Activated gamma-delta T cell (primary cell): ENCODE measurements at places on chromosomes 11 and 22.

DNA sequence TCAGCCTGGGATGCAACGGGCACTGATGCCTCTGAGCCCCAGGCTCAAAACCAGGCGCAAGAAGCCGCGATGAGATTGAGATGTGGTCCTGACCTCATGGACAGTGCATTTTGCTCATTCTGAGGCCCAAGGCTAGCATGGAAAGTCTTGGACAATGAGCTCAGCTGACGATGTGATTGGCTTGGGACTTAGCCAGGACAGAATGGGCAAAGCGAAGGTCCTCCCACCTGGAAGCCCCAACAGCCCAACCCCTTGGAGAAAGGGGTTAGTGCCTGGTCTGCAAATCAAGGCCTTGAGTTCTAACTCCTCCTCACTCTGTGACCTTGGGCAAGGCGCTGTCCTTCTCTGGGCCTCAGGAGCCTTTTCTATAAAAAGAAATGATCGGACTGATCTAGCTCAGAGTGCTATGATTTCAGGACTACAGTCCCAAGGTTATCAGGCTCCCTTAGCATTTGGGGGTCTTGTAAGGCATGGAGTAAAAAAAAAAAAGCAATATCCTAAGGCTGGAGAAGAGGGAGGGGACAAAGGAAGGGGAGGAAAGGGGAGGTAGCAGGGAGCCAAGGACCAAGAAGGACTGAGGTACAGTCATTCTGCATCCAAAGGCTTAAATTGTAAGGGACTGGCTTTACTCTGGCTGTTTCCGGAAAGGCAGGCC, 2.7 kb downstream of the SLC43A3 start:
- DNase-seq = no peak

GRCh38 chr11:69245041-69245440, 48.9 kb upstream of the MYEOV start:
- no peak for DNase-seq

DNA sequence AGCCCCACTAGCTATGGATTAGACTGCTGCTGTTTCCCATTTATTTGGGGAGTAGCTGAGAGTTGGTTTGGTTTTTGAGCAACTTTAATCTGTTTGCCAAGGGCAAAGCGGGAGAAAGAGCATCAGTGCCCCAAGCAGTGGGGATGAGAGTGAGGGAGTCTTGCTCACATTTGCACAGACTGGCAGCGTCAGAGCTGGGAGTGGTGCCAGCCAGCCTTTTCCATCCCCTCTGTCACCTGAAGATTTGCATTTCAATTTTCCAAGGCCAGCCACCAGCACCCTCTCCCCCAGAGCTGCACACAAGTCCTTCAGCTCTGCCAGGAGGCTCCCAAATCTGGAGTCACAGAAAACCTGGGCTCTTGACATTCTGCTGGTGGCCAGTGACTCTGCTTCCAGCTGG, 21.0 kb upstream of the UVRAG start:
- DNase-seq = no peak

GRCh38 chr11:64879244-64879900, 951 bp upstream of the EHD1 start:
- no peak for DNase-seq

DNA sequence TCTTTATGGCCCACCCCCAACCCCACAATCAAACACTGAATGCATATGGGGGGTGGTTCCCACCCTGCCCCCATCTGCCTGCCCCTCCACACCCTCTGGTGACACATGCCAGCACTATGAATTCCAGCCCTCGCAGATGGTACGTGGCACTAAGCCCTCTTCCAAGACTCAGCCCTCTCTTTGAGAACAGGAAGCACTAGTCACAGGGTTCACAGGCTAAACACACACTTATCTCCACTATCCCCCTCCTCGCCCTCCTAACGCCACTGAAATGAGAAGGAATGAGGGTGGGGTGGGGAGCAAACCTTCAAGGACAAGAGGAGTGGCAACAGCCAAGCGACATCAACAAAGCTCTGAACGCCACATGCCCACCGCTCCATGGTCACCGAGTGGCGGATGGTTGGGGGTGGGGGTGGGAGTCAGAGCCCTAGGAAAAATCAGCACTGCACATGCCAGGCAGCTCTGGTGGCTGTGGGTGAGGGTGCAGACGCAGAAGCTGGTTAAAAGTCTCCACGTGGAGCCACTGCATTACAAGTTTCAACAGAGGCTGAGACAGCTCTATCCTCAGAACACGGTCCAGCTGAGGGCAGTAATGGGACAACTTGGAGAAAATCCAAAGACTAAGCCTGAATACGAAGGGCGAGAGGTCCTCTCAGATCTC, 33.6 kb downstream of the TMEM184B start:
- DNase-seq = no peak

GRCh38 chr11:78402847-78403246, 14.8 kb downstream of the GAB2 start:
- DNase-seq = no peak

DNA sequence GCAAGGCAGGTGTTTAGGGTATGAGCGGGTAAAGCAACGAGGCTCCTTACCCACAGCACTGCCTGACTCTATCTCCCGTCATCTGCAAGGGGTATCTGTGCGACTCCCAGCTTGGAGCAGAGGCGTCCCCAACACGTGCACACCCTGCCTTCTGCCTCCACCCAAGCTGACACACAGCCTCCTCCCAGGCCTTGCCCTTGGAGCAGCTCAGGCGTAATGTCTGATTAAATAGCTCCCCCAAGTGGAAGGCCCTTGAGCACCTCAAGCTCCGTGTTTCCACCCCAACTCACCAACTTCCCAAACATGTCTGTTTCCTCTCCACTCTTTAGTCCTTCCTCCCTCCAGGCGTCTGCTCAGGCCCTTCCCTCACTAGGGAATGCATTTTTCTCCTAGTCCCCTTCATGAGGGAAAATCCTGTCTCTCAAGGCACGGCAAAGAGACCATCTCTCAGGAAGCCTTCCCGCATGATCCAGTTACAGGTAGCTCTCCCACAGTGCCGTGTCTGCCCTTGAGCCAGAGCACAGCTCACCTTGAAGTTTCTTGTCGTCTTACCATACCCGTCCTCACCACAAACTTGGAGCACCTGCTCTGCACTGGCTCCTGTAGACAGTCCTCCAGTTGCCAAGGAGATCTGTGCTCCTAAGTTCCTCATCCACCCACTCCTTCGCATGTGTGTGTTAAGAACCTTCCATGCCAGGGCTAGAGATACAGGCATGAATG, 15.8 kb downstream of the CYB5R2 start:
- DNase-seq = no peak

DNA sequence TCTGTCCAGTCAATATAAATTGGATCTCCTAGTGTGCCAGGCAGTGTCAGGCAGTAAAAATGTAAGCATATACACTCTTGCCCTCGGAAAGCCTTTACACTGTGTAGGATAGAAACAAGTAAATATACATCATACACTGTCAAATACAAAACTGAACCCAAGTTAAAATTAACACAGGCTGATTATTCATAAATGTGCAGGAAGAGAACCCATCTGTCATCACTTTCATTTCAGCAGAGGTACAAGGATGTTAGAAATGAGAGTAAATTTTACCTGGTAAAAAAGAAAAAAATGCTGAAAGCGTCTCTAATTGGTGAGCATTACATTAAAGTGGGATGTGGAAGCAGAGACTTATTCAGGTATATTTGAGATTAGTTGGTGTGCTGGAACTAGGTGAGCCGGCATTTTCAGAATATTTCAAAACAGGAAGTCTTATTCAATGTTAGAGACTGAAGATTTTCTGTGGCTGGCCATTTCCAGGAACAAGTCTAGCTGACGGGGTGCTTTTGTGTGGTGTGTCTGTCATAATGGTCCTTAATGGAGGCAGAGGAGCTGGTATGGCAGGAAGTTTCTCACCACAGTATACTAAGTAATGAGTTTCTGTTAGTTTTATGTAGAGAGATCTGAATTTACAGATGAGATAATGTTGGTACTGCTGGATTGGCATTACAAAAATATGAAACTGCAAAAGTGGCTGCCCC, 192.6 kb downstream of the CASP12 start:
- no peak for DNase-seq

DNA sequence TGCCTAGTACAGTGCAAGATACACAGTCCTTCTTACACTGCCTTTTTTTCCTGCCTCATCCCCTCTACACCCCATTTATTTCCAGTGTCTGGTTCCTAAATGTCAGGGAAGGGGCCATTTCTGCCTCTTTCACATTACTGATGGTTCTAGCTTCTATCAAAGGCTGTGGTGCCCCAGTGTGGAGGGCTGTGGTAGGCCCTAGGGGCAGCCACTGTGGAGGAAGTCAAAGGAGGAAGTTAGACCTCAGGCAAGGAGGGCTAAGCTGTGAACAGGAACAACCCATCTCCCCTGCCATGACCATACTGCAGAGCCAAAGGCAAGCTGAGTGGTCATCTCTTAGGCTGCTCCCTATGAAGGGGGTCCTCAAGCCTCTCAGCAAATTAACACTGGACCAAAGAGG, 81.9 kb upstream of the CRTAM start:
- DNase-seq = no peak

DNA sequence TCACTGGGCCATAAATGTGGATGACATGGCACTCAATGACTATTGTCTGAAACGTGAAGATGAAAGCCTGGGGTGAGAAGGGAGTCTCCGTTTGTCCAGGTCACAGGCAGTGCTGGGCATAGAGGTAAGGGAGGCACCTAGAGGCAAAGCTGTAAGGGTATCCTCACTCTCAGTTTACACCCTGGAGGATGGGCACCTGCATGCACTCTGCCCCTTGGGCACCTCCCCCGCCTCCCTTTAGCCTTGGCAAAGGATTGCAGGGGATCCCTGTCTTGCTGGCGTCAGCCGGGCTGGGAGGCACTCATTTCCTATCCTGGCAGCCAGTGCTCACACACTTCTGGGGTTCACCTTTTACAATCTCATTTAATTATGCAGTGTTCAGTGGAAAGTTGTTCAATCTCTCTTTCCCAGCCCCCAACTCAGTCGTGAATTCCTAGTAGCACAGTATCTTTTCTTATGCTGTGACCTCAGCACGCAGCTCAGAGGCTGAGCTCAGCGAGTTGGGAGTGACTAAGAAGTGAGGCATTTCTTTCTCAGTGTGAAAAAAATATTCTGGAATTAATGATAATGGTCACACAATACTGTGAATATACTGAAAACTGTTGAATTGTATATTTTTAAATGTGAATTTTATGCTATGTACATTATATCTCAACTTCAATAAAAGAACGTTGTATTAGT, 866.6 kb downstream of the BRD1 start:
- DNase-seq = no peak

DNA sequence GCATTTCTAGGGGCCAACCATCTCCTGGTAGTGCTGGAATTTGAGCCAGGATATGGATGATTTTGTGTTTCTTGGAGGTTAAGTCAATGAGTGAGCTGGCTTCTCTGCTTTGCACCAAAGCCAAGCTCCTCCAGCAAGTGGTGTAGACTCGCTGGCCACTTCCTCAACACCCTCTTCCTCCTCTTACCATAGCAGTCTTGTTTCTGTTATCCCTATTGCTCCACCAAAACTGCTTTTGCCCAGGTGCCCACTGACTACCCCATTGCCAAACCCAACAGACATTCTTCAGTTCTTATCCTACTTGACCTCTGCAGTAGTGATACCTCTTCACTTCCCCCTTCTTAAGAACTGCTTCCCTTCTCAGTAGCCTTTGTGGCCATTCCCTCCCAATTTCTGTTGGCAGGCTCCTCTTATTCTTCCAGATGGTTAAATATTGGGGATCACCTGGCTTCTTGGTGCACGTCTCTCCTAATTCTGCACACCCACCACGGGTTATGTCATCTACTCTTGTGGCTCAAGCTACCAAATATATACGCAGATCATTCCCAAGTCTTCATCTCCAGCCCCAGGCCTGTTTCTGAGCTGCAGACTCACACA, 7.0 kb upstream of the PRG2 start:
- DNase-seq = no peak
